ENCODE measurements at places on chromosomes 6 and 20.

DNA sequence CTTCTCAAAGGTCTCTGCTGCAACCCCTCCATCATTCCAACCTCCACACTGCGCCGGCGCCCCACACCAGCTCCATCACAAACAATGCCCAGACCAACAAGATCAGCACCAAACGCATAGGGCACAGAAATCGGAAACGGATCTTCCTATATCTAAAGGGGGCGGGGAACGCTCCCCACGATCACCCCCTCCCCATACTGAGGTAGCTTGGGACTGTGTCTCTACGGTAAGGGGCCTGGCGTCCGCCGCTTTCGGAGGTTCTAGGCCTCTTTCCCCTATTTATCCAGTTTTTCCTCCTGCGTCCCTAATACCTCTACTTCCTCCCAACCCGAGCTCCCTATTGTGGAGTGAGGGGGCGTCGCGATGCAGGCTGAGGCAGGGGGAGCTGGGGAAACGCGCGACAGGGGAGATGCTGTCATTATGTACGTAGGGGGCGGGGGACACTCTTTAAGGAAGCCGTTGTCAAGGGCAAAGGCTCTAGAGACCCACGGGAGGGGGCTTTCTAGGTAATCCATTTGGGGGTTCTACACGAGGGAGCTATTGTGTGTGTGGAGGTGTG is 909 bp downstream of the DNAAF9 start:
- DNase-seq: peak; percentile 31

- DNase-seq: no peak
These were observed 100.0 kb upstream of the TAB2 start for GRCh38 chr6:149217466-149217888.

- no peak for DNase-seq
These were observed 25.1 kb upstream of the AVP start for GRCh38 chr20:3109350-3110302.

DNA sequence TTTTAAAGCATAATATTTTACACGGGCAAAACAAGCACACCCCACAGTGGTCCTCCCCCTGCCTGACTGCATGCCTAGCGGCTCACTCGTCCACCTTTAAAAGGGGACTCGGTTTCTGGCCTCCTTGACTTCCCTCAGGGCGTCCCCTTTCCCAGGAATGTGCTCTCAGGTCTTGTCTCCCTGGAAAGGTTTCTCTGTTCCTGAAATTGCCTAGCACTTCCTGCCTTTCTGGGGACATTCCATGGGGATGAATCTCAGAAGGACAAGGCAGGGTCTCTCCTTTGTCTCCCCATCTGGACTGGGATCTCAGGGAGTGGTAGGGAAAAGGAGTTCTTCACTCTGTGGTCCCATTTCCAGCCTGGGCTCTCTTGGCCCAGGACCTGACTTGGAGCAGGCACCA is 4.9 kb downstream of the TCF15 start:
- DNase-seq: no peak

GRCh38 chr6:125974214-125974866 is 12.0 kb upstream of the TRMT11 start:
- DNase-seq: no peak

GRCh38 chr20:37242503-37242902 is 19.1 kb downstream of the GHRH start:
- DNase-seq: no peak

DNA sequence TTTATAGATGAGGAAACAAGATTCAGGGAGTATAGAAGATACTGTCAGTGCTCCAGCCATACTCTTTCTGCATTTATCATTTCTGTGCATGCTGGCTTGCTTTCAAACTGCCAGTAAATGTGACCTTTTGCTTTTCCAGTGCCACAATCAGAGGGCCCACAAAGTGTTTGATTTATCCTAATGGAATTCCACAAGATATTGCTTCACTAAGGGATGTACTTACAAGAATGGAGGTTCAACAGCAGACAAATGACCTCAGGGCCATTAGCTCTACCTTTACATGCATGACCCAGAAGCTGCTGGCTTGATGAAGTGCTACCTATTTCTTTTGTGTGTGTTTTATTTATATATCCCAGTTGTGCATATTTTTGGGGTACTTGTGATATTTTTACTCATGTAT is 171.5 kb upstream of the GRIK2 start:
- no peak for DNase-seq

DNA sequence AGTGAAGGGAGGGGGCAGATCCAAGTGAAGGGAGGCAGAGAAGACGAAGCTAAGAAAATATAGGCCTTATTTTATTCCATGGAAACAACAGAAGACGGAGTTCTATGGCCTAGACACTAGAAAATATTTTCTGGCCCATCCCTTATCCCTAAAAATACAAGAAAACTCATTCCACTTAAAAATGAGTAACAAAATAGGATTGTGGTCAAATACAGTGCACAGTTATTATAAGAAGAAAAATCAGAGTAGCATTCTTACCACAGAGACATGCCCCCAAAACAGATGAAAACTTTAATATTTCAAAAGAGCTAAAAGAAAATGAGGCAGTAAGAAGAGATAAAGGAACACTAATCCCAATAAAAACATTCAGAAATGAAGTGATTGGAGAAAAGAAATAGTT is 202.9 kb downstream of the GMPR start:
- DNase-seq: no peak

GRCh38 chr20:63022501-63022900 is 15.7 kb upstream of the BHLHE23 start:
- peak; percentile 17 for DNase-seq

DNA sequence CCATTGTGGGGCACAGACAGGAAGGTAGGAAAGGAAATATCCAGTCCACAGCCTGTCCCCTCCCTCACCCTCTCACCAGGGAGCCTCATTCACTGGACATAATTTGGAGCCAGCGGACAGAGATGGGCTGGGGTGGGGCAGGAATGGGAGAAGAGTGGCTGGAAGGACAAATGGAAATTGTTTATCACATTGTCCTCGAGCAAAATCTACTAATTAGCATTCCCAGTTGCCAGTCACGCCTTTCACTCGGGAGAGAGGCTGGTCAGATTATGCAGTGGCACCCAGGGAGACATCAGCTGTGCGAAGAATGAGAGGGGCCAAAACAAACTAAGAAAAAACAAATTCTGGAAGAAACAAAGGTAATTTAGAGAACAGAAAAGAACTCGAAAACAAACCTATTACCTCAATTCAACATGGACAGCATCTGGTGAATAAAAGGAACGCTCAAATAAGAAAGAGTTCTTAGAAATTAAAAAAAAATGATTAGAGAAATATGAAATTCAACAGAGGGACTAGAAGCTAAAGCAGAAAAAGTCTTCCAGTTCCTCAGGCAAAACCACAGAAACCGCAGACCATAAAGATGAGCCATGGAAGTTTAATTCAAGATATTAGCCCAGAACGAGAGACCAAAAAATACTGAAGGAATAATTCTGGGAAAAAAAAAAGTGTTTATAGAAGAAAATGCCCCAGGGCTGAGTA is 108.5 kb upstream of the RALGAPA2 start:
- DNase-seq: no peak

DNA sequence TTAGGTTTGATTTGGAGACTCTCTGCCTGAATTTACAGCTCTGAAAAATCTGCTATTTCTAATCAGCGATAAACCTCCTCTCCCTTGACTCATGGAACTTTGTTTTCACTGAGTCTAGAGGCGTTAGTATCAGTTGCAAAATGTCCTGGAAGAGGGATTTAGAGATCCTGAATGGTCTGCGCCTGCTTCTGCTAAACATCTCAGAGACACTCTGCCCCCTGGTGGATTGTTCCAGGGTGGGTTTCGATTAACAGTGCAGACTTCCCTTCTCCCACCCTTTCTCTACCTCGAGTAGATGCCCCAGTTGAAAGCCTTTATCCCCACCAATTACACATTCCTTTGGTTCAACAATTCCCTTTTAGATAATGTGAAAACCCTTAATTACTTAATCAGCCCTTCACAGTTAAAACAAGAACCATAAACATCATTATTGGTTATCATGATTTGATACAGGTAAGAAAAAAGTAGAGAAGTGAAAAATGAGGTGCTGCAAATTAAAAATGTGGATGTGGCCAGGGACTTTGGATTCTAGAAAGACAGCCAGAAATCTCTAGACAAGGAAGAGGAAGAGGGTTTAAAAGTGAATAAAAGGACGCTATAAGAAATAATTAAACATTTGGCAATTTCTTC is 5.5 kb downstream of the HTR1B start:
- DNase-seq: peak; percentile 80

DNA sequence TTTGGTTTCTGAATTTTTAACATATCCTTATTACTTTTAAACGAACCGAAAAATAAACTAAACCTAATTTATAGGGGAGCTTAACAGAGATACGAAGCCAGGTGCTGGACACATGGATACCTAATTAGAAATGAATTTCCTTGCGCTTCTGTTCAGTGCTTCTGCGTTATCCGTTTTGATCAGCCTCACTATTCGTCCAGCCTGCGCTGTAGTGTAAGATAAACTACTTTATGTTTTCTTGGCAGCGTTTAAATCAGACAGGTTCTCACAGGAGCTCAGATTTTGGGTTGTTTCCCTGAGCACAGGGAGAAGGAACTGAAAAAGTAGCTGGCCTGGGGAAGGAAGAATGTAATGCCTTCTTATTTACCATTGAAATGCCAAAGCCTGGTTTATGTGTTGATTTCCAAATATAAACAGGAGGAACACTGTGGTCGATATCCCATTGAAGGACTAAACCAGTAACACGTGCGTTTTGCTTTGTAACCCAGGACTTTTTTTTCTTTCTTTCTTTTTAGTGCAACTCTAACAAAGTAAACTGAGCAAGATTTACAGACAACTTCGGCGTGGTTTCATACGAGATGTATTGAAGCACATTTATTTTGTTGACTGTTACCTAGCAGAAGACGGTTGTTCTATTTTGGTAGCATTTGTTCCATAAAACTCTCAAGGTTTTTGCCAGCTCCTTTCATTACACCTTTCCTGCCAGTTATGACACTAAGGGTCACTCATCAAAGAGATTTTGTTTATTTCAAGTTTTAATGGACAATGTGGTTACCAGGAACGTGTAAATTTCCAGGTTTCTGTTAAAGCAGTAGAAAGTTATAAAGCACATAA is 214.8 kb upstream of the HEY2 start:
- no peak for DNase-seq

- no peak for DNase-seq
These were observed 199.2 kb upstream of the PMEPA1 start for GRCh38 chr20:57908704-57909630.

GRCh38 chr6:70180901-70181599 is 121.8 kb downstream of the COL9A1 start:
- no peak for DNase-seq

- no peak for DNase-seq
These were observed 27.7 kb upstream of the ENPP4 start for GRCh38 chr6:46102123-46102522.

- DNase-seq: no peak
These were observed 20.4 kb downstream of the PRSS16 start for GRCh38 chr6:27267857-27268434.

DNA sequence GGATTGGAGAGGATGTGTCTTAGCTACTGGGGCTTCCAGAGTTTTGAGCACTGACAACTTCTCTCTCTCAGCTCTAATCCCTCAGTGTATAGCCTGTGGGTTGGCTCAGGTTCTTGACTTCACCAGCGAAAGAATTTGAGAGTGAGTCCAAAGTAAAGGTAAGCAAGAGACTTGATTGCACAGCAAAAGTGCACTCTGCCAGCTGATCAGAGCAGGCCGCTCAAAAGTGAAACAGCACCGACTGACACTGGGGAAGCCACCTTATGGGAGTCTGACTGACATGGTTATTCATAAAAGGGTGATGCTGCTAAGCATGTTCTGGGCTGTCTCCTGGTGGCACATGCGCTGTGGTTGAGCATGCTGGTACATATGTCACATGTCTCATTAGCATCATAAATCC is 389.5 kb downstream of the CBLN4 start:
- no peak for DNase-seq

- peak; percentile 16 for DNase-seq
These were observed 53.3 kb upstream of the DACT2 start for GRCh38 chr6:168372889-168373288.

- no peak for DNase-seq
These were observed at the start of gene NNAT for GRCh38 chr20:37521061-37521771. Gene NNAT (plus strand): TSS chr20:37521250. CDS start chr20:37521332, 82 bp downstream.

- DNase-seq: no peak
These were observed 610.6 kb downstream of the PRKN start for GRCh38 chr6:162116902-162117525.

GRCh38 chr6:139392794-139393193 is 18.3 kb upstream of the CITED2 start:
- DNase-seq: no peak

DNA sequence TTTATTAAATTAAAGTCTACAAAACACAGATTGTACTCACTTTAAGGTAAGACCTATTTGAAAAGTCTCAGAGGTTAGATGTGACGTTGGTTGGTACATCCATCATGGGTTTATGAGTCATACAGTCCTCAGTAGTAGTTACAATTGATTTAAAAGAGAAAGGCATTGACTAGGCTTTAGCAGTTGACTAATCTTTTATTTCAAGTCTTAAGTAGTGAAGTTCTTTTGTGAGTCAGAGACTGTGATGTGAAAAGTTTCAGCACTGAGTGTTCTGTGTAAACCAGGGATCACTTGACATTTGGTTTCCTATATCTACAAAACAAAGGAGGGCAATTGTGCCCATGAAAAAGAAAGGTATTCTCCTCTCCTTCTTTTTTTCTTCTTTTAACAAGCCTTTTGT is 221.3 kb downstream of the GRIK2 start:
- DNase-seq: no peak

GRCh38 chr20:45595235-45595634 is 16.2 kb upstream of the WFDC8 start:
- no peak for DNase-seq

- DNase-seq: no peak
These were observed 28.4 kb downstream of the DPPA5 start for GRCh38 chr6:73325656-73326055.

DNA sequence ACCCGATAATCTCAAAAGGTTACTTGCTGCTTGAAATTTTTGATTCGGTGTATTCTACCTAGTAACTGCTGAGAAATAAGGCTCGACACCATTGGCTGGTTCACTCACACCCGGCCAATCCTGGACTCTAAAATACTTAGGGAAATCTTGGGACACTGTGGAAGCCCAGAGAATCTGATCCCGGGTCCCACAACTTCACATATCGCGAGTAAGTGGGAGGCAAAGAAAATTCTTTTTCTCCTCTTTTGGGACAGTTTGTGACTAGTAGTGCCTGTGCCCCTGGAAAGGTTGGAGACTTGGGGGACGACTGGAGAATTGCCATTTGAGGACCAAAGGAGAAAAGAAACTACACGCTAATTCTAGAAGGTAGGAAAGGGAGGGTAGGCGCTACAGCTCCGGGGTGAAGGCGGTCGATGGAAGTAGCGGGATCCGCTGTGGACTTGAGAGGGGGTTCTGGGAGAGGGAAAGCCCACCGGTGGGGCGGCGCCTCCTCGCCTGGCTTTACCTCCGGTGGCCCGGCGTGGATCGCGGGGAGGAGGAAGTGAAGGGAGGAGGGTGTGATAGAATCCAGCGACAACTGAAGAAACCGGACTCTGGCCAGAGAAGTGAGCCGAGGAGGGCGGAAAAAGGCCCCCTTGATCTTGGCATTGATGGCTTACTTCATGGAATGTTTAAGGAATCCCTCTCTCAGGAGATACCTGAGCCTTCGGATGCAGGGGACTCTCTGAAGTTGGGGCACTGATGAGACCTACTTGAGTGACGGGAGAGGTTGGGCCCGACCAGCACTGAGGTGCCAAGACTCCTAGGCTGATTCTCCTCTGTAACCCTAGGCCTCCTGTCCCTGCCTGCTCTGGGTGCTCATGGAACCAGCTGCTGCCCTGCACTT is 18.8 kb upstream of the BTN3A3 start:
- peak; percentile 81 for DNase-seq

GRCh38 chr6:147867433-147868226 is 359.1 kb downstream of the SAMD5 start:
- no peak for DNase-seq

- no peak for DNase-seq
These were observed 1.6 kb downstream of the INSM1 start for GRCh38 chr20:20369250-20370093.

All from mucosa of descending colon (tissue), 3 donors.